ENCODE measurements at places on chromosomes 16 and 17. TPM values are rescaled to one million over a fixed set of nuclear protein-coding genes. Genes with fewer than 3 reads are reported as not detected.

- no peak for DNase-seq
These were observed 5.7 kb downstream of the KCNJ16 start for GRCh38 chr17:70080541-70081347.

- peak; percentile 60 for DNase-seq
These were observed 12.9 kb downstream of the STH start for GRCh38 chr17:46011711-46012505.

SALL1 gene
- total RNA-seq: 60.6 TPM

- DNase-seq: no peak
These were observed 279.9 kb upstream of the DYNLRB2 start for GRCh38 chr16:80260906-80261311.

CD300E gene
- total RNA-seq: 1.5 TPM

DNA sequence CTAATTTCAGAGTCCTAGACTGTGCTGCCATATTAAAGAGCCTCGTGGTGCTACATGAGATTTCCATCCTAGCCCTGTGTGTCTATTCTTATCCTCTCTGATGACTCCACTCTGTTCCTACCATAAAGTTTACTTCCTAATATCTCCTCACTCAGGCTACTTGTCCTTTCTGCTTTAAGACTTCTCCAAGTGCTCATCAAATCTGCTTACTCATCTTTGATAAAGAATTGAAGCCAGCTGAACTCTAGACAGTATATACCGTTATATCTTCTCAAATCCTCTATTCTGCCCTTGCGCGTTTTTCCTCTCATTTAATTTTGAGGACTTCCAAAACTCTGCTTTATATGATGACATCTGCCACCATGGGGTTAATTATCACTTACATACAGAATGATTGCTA lies 539.5 kb downstream of the HAPSTR1 start:
- DNase-seq: no peak

GRCh38 chr16:71289732-71290062 lies 495 bp upstream of the CMTR2 start:
- no peak for DNase-seq

DNA sequence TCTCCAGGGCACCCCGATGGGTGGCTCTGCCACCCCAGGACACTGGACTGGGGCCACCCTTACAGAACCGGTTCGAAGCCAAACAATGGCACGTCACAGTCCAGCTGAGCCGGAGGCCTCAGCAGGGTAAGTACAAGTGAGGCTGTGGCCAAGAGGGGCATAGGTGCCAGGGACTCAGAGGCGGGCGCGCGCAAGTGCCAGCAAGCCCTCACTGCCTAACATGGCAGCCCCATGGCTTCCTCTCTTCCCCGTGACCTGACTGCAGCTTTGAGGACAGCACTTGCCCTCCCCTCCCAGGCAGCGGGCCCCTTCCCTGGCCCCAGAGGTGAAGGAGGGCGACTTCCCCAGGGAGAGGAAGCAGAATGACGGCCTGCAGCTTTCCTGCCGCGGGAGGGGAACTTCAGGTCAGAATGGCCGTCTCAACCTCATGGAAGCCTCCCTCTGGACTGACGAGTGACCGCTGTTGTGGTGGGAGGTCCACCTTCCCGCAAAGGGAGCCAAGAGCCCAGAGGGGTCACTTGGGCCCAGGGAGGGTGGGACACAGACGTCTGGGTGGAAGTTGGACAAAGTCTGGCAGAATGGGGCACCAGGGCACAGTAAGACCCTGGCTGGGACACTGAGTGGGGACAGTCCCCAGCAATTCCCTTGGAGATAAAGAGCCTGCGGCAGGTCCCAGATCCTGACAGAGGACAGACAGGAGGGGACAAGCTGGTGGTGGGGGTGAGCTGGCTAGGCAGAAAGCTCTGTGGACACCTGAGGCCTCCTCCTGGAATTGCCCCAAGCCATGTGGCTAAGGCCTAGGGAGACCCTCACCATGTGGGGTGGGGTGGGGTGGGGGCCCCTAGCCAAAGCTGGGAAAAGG lies 52.1 kb upstream of the TOB1 start:
- peak; percentile 63 for DNase-seq

DNA sequence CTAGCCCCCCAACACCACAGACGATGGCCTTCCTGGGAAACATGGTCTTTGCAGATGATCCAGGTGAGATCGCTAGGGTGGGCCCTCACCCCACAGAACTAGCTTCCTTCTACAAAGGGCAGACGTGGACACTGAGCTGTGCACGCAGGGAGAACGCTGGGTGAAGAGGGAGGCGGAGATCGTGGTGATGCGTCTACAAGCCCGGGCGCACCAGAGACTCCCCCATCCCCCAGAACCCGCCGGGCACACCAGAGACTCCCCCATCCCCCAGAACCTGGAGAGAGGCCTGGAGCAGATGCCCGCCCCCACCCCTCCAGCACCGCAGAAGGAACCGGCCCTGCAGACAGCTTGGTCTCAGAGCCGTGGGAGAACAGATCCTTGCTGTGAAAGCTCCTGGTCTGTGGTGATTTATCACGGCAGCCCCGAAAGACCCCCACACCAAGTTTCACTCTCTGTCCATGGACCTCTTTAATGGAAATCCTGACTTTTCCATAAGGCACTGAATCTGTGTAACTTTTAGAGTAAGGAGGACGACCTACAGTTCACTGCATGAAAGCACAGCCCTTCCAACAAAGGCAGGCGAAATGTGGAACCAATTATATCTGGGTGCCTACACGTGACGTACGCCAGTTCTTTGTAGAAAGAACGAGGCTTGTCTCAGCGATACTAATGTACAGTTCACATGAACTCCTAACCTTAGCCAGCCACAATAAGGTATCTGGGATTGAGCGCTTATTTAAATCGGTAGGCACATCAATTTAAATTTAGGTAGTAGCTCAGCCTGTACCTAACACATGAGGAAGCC lies 88.5 kb downstream of the ANKRD11 start:
- no peak for DNase-seq

SPNS2 gene
- total RNA-seq: not detected

- DNase-seq: no peak
These were observed 9.7 kb downstream of the FKBP10 start for GRCh38 chr17:41822216-41823140.

GRCh38 chr17:73536700-73537605 lies 107.3 kb downstream of the SDK2 start:
- DNase-seq: peak; percentile 76
